ENCODE measurements at places on chromosomes 13 and 19.

DNA sequence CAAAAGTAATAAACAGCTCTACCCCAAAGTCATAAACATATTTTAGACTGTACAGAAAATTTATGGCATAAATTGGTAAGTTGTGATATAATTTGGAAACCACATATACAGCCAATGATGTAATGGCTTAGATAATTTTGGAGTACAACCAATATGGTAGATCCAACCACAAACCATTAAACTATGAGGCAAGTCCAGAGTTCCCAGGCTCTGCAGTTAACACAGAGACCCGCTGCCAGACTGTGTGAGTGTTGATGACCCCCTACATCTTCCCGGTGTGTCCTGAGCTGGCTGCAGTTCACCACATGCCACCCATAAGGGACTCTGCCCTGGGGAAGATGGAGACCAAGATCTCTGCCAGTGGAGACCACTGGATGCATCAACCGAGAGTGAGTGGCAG, 9.9 kb upstream of the SERPINE3 start:
- DNase-seq = no peak

DNA sequence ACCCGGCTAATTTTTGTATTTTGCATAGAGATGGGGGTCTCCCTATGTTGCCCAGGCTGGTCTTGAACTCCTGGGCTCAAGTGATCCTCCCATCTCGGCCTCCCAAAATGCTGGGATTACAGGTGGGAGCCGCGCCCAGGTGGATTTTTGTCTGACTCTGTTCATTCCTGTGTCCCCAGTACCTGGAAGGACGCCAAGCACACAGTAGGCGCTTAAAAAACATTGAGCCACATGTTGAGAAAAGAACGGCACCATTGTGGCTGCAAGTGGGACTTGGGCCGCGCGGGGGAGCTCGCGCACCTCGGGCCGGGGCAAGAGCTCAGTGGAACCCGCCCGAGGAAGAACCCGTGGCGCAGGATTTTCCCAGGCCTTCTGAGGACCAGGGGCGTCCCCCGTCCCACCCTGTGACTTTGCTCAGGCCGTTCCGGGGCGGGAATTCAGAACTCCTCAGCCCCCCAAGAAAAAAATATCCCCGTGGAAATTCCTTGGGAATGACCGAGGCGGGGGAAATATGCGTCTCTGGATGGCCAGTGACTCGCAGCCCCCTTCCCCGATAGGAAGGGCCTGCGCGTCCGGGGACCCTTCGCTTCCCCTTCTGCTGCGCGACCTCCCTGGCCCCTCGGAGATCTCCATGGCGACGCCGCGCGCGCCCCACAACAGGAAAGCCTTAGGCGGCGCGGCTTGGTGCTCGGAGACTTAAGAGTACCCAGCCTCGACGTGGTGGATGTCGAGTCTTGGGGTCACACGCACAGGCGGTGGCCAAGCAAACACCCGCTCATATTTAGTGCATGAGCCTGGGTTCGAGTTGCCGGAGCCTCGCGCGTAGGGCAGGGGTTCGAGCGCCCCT, 1.4 kb upstream of the ICAM1 start:
- DNase-seq = peak; percentile 63

DNA sequence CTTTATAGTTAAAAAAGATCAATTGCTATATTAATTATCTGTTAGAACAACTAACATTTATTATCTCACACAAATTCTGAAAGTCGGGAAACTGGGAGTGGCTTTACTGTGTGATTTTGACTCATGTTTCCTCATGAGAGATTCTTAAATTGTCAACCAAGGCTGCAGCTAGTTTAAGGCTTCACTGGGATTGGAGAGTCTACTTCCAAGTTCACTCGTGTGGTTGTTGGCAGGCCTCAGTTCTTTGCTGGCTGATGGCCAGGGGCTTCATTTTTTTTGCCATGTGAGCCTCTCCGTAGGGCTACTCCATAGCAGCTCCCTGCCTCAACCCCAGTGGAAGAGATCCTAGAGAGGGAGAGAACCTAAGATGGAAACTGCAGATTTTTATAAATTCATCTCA, 24.5 kb upstream of the LPAR6 start:
- peak; percentile 41 for DNase-seq

DNA sequence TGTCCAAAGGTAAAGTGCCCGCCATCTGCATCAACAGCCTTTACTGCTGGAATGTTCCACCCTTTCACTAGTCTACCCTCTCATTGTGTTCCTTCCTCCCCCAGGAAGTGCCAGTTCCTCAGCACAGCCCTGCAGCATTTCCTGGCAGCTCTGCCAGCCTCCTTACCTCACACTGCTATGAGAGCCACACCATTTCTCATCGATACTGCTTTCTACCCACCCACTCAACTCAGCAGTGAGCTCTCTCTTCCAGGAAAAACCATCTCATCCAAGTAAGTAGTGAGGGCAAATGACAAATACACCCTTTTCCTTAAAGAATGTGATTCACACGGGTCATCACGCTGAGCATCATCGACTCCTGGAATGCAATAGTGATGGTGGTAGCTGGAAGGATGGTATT, 19.8 kb downstream of the UQCRFS1 start:
- no peak for DNase-seq

- peak; percentile 82 for DNase-seq
Observed at GRCh38 chr19:42088471-42089190, 12.7 kb downstream of the ZNF574 start.

- peak; percentile 77 for DNase-seq
Observed at GRCh38 chr13:98443329-98443728, 133.6 kb downstream of the STK24 start.

- DNase-seq = peak; percentile 26
Observed at GRCh38 chr13:43129511-43130110, 106.2 kb downstream of the DNAJC15 start.
